ENCODE measurements at places on chromosomes 2 and 18.

DNA sequence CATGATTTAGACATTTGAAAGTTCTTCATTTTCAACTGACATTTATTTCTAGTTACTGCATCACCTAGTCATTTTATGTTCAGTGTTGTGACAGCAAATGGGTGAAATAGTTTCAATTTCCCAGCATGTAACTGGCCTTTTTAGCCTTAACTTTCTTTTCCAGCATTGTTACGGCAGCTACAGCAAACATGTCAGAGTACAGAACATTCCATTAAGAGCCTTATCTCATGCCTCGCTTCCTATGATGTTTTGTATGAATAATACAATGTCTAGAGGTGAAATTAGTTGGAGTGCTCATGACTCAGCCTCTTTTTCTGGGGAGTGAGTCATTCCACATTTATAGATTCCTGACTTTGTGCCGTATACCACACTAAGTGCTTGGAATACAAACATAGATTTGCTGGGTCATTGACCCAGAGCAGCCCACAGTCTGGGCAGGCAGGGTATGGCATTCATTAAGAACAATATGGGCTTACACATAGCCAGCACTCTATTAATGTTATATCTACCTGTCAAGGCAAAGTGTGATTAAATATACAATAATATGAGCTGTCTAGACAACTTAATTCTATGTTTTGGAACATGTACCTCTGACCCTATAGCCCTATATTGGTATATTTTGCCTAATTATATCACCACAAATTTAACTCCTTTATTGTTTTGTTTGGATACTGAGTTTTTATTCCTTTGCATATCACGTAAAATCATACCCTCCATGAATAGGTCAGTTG lies 72.2 kb downstream of the MAP2 start:
- no peak for DNase-seq

GRCh38 chr18:36432880-36433555 lies 135.5 kb downstream of the FHOD3 start:
- no peak for DNase-seq

GRCh38 chr2:85282914-85283313 lies 44.9 kb downstream of the TGOLN2 start:
- no peak for DNase-seq

- no peak for DNase-seq
Measured at GRCh38 chr18:55637204-55637603, 49.2 kb upstream of the TCF4 start.

DNA sequence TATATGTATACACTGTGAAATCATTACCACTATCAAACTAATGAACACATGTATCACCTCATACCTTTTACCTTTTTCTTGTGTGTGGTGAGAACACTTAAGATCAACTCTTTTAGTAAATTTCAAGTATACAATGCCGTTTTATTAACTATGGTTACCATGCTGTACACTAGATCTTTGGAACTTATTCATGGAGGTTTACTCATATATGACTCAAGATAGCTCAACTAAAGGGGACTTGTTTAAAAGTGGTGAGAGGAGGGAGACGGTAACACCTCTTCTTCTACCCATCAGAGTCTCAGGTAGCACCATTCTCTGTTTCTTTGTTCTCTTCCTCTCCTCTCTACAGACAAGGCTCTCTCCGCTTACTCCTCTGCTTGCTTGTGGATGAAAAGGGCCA lies 36.1 kb upstream of the TMEM178A start:
- no peak for DNase-seq

GRCh38 chr2:50525423-50525822 lies 506.5 kb downstream of the NRXN1 start:
- DNase-seq, result no peak
